ENCODE measurements at places on chromosomes 3 and 15.

GRCh38 chr15:66189291-66189690 is 64.3 kb downstream of the MEGF11 start:
- no peak for DNase-seq

- DNase-seq: no peak
Measured at GRCh38 chr3:57068437-57069089, 8.1 kb downstream of the SPATA12 start.

DNA sequence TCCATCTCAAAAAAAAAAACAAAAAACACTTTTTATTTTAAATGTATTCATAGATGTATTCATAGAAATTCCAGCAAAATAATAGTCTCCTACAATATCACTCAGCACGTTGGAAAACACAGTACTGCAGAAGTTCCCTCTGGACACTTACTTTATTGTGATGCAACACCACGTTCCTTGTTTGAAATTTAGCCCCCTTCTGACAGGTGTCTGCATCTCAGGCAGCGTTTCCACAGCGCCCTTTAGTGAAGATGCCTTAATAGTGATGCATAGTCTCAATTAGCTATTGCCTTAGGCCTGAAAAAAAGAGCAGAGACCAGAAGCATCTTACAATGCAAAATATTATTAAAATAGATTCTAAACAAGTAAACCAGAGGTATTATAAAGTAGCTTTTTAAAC is 20.3 kb downstream of the IL12A start:
- DNase-seq: no peak

DNA sequence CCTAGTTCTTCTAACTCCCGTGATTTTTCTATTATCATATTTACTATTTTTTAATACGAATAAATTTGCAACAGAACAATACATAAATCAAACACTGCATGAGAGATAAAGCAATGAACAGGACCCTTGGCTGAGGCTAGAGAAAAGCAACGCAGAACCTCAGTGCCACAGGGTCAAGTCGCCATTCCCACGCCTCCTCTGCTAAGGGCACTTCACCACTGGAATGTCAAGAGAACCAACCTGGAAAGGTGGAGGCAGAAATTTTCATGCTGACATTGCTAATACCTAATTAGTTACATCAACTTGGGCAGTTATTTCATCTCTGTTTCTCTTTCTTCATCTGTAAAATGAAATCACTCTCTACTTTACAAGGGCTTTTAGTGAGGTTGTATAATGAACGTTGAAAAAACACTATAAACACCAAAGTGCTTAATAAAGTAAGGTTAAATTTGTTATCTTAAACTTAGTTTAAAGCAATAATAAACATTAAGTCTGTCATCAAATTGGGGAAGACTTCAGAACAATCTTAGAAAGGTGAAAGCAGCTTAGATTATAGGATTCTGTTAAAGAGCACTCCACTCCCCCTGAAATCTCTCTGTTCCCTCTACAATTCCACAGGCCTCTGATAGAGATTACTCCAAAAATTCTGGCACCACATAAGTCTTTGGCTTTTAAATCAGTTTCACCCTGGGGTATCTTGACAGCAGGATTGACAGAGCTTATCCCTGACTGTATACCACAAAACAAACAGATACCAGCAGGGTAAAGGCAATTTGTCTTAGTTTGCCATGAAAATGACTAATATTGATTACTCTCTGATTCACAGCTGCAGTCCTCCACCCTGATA is 41.9 kb downstream of the PLCH1 start:
- no peak for DNase-seq

- no peak for DNase-seq
Measured at GRCh38 chr15:62998262-62998890, 44.2 kb upstream of the TPM1 start.

GRCh38 chr3:56860351-56860750 is 58.6 kb upstream of the ARHGEF3 start:
- no peak for DNase-seq

- DNase-seq: no peak
Measured at GRCh38 chr3:112365035-112365434, 32.1 kb downstream of the CD200 start.

GRCh38 chr3:65843732-65844131 is 195.0 kb downstream of the MAGI1 start:
- DNase-seq: no peak

DNA sequence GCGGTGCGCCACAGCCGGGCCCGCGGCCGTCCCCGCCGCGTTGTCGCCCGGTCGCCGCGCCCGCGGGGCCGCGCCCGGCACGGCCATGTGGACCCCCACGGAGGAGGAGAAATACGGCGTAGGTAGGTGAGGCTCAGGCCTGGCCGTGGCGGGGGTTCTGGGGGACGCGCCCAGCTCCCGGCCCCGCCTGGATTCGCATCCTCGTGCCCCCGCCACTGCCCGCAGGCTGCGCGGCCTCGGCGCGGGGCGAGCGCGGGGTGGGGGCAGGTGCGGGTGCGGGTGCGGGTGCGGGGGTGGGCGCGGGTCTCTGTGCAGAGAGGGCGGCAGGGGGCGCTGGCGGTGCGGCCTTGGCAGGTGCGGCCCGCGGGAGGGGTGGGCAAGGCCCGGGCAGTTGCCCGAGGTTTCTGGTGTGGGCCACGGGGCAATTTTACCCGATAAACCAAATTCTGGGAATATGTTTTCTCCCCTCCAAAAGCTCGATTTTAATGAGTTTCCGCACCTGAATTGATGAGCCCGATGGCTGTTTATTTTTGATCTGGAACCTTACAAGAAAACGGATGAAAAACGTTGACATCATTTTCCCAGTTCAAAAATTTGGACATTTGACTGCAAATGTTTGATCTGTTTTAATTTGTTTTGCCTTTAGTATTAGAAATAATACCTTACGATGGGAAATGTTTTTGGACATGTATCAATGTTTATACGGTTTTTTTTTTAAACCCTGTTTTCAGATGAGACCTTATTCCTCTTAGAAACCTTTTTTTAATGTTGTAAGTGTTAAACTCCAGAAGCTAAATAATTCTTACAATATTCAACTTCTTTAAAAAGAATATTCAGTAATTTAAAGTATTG is 678 bp downstream of the DOCK3 start:
- peak; percentile 26 for DNase-seq

DNA sequence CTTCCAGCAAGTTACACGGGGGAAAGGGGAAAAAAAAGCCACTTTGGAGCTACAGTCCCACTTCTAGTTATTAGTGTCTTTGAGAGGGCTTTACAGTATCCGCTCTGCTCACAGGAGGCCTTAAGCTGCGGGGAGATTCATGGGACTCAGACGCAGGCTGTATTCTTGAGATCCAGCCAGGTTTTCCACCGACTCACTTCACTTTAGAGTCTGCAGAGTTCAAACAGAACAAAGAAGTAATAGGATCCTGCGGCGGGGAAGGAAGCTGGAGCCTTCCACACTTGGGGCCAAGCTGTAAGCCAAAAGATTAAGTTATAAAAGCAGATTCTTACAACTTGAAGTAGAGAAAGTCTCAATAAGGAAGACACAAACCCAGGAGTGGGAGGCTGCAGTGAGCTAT is 60.2 kb upstream of the FAM174B start:
- DNase-seq: no peak

- no peak for DNase-seq
Measured at GRCh38 chr3:118480101-118480860, 554.4 kb downstream of the IGSF11 start.

DNA sequence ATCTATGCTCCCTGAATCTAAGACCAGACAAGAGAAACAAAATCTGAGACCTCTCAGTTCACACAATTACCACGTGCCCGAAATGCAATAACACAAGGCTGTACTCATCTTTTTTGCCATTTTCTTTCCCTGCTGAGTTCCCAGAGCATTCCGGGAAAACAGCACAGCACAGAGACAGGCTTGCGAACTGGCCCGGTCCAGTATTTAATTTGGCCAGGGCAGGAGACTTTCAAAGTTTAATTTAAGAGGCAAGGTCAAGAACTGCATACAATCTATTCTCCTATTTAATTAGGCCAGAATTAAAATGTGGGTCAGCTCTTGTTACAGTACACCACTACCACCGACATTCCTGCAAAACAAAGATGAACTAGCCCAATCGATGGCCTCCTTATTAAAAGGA is 87.5 kb upstream of the SNRPA1 start:
- no peak for DNase-seq

DNA sequence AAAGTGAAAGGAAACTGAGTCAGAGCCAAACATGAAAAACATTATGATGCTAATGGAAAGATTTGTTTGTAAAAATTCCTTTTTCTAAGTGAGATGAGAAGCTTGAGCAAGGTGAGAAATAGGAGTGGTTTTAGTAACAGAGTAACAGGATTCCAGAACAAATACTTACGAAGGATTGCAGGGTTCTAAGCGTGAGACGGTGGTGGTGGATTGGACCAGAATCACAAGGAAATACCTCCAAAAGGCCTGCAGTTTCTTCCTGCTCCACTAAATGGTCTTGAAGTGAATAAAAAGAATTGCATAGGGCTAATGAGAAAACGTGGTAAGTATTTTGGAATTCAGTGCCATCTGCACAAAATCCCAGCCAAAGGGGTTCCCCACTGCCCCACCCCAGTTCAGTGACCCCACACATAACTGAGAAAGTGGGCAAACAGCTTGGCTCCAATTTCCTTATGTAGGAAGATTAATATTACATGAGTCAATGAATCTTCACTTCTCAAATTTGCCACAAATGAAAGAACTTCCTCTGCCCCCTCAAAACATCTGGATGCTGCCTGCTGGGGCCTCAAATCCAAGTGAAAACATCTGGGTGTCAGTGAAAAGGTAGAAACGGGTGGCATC is 283.8 kb upstream of the NR2F2 start:
- no peak for DNase-seq

DNA sequence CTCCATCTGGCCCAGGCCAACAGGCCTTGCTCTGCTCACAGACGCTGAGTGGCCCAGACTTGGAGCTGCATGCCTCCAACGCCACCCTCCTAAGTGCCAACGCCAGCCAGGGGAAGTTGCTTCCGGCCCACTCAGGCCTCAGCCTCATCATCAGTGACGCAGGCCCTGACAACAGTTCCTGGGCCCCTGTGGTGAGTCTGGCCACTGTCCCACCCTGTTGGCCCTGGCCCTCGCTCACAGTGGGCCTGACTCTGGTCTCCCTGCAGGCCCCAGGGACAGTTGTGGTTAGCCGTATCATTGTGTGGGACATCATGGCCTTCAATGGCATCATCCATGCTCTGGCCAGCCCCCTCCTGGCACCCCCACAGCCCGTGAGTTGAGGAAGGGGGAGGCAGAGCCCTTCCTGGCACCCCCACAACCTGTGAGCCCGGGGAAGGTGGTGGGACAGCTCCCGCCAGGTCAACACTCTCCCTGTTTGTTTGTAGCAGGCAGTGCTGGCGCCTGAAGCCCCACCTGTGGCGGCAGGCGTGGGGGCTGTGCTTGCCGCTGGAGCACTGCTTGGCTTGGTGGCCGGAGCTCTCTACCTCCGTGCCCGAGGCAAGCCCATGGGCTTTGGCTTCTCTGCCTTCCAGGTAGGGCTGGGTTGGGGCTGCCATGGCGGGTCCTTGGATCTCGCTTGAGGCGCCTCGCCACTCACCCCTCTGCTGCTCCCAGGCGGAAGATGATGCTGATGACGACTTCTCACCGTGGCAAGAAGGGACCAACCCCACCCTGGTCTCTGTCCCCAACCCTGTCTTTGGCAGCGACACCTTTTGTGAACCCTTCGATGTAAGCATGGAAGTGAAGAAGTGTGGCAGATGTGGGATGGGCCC is 10.0 kb downstream of the NT5DC2 start:
- DNase-seq: no peak

GRCh38 chr3:98512576-98512975 is 10.1 kb downstream of the CLDND1 start:
- no peak for DNase-seq

DNA sequence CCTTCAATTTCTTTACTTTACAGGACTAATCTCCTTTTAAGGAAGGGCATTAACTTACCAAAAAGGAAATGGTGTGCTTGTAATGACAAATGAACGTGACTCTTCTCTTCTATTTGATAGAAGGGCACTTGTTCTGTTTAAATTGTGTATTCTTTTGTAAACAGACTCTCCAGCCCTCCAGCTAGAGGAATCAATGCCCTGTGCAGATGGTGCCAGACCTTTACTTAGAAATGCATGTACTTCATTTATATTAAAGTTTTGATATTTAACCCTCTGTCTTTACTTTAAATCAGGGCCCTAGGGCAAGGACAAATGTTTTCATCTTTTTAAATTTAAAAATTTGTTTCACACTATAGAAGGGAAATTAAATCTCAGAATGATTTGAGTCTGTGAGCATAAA is 355.1 kb downstream of the GBE1 start:
- DNase-seq: no peak

DNA sequence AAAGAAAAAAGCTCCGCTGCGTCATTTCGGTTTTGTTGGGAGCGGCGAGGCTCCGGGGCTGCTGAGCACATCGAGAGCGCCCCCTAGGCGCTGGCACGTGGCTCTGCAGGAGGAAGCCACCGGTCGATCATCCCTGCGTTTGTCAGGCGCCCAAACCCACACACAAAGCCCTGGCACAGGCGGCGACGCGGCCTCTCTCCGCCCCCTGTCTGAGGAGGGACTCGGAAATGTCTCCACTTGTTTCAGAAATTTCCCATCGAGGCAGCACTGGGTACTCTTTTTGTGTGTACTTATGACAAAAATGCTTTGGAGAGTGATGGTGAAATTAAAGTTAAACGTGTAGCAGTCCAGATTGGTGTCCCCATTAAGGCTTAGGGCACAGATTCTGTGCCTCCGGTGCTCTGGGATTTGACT is 407.3 kb upstream of the ONECUT1 start:
- no peak for DNase-seq

- no peak for DNase-seq
Measured at GRCh38 chr3:9553021-9553947, at the start of gene LHFPL4. Gene LHFPL4 (minus strand): TSS chr3:9553822. CDS start chr3:9552679, 1,143 bp downstream.

- DNase-seq: no peak
Measured at GRCh38 chr15:70127770-70128413, 30.2 kb upstream of the TLE3 start.

DNA sequence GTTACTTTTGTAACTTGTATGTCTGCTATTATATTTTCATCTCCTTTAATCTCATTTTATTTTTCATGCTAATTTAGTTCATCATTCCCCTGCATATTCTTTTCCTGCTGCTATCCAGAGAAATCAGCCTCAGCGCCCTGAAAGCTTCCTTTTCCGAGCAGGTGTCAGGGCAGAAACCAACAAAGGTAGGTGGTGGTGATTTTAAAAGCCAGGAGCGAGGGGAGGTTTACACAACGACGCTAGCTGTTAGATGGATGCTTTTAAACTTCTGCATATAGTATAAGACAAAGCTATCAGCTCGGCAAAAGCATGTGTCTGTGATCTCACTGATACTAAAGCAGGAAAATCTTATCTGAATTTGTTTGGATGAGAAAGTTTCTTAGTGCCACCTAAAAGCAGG is 75.0 kb downstream of the LRCH3 start:
- no peak for DNase-seq

DNA sequence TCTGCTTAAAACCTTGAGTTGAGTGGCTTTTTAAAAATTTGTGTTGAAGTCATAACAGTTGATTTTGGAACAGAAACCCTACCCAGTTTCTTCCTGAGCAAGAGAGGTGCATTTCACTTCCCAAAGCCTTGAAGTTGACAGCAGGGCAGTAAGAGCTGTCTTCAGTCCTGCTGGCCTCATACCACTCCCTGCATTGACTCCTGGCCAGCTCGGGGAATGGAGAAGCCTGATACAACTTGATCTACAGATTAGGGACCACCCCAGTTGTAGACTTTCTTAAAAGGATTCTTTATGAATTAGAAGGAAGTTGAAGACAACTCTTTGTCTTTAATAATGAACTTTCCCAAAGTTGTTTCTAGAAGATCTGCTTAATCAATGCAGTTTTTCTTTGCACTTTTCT is 90.6 kb upstream of the FLNB start:
- no peak for DNase-seq

- no peak for DNase-seq
Measured at GRCh38 chr3:30646181-30646876, 39.9 kb downstream of the TGFBR2 start.

GRCh38 chr3:184261270-184261853 is at the start of gene CAMK2N2:
Gene CAMK2N2 (minus strand): TSS chr3:184261553. CDS start chr3:184261285, 268 bp downstream.
- peak; percentile 48 for DNase-seq
